ENCODE measurements at places on chromosomes 2 and 18.
A peak's percentile ranks its signal among the peaks of the same experiment; 100 is the strongest.

DNA sequence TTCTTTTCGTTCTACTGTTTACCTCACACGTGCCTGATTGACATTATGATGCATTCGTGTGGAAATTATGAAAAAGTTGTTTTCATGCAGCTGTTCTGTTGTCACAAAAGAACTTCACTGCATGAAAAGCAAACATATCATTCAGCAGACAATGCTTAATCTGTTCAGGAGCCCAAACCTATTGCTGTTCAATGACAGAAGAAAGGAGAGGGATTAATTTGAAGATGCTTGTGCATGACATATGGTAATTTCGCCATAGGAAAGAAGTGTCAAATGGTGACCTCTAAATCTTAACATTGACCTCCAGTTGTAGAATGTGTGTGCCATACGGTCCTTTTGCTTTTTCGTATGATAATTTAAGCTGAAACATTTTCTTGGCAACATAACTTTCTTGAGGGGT, 124.5 kb downstream of the WDR7 start:
- no peak for DNase-seq

DNA sequence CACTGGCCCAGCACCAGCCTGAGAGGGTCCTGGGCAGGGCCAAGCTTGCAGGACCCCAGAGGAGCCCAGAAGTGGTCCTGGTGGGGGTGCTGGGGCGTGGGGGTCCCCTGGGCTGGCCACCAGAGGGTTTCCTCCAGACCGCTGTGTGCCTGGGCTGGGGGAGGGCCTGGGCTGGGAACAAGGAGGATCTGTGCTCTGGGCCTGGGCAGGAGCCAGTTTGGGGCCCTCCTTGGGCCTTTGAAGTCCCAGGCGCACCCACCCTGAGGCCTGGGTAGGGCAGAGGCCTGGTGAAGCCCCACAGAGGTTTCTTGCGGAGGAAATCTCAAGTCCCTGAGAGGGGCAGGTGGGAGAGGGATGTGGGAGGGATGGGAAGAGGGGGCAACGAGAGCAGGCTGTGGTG, 63.4 kb upstream of the GPC1 start:
- DNase-seq: no peak

DNA sequence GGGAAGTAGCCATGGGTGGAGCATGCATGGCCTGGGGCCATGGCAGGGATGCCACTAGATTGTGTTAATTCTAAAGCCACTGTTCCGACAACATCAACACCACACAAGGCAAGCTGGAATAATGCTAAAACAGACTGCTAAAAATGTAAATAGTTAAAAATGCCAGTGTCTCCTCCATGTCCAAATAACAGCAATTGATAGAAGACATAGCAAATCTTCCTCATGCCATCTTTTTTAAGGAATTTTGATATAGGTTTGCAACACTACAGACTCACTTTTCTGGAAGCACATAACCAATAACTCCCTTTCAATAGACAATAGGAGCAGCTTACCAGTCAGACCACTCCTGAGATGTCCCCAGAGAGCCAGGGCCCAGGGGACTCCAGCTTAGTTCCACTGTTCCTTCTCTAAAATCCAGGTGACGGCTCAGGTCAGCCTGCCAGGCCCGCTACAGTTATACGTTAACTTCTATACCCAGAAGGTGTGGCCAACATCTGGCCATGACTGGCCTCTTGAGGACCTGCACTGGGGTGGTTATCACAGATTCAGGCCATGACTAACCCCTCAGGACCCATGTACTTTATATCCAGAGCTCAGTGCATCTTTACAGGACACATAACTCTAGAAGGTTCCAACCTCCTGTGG, 20.3 kb downstream of the TUBB6 start:
- no peak for DNase-seq

DNA sequence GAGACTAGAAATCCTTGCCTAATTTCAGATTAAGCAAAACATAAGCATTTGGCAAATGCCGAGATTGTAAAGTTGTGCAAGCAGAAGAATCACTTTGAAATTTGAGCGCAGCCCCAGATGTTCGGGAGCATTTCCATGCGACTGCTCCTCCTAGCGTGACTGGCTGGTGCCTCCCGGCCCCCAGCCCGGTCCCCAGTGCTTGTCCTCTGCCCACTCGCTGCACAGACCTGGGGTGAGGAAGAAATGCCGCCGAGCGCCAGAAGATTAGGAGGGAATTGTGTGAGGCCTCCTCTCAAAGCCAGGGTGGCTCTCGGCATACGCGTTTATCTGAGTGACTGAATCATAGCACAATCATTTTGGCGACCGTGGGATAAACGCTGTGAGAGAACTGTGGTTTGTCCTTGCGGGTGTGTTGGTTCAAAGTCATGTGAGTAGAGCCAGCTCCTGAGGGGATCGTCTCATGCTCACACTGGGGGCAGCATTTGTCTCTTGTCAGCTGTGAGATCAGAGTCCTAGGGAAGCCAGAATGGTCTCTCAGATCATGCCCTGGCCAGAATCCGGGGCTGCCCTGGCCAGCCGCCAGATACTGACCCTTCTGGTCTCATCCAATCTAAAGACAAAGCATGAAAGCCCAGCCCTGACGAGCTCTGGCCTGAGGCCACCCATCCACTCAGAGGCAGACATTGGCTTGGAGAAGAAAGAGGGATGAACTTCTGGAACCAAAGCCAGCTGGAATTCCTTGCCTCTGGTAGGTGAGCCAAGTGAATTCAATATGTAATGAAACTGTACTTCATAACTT, 189.3 kb downstream of the SH3RF3 start:
- no peak for DNase-seq

GRCh38 chr18:45014047-45014501, 333.4 kb downstream of the SETBP1 start:
- DNase-seq: peak; percentile 93

All from HT1080 (cell line).